ENCODE measurements at places on chromosomes 7 and 10.

- DNase-seq, result no peak
Measured at GRCh38 chr7:37318541-37318940, 130.1 kb downstream of the ELMO1 start.

GRCh38 chr10:31395695-31396094 lies 76.7 kb downstream of the ZEB1 start:
- no peak for DNase-seq

GRCh38 chr7:126211875-126212274 lies 1040.9 kb downstream of the GRM8 start:
- no peak for DNase-seq

DNA sequence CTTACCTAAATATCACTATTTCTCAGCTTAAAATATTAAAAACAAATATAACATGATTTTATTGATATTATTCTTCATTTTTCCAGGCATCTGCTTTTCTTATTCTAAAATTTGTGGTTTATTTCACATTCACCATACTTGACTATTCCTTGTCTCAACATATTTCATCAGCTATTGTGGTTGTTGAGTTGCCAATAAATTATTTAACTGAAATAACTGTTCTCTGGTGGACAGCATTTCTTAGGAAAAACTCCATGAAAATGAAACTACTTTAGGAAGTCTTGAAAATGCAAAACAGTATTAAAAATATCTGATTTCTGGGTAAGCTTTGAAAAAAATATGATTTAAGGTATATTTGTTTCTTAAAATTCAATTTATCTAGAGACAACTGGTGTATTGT lies 122.9 kb upstream of the SEMA3A start:
- no peak for DNase-seq

GRCh38 chr7:85516675-85517074 lies 329.8 kb upstream of the SEMA3D start:
- DNase-seq, result no peak

- DNase-seq, result no peak
Measured at GRCh38 chr10:112307358-112308124, 24.3 kb downstream of the TECTB start.

DNA sequence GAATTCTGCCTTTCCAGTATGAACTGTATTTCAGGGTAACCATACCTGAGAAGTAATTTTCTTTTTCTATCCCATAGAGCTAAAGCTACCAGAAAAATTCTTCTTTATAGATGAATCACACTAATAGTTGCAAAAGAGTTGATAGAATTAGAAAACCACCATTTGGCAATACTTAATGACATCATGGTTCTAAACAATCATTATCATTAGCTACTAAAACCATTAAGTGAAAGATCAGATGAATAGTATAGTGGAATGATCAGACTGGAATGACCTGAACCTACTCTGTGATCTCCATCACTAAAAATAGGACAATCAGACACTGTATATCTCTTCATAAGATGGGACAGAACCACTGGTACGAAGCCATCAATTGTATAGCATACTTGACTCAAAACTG lies 19.8 kb upstream of the ZC3HAV1L start:
- no peak for DNase-seq

DNA sequence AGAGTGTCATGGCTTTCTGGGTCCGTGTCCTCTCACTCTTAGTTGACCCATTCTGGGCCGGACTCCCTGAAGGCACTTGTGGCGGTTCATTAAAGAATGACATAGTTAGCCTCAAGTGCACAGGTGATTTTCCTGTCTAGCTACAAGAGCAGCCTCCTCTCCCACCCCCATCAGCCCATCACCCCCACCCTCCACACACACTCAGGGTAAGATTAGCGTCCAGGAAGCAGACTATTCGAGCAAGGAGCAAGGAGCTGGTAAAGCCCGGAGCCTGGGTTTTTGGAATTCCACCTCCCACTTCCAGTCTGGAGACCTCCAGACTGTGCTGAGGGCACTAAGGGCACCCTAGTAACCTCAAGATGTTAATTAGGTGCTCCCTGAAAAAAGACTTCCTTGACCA lies 39.5 kb downstream of the TACR2 start:
- no peak for DNase-seq

DNA sequence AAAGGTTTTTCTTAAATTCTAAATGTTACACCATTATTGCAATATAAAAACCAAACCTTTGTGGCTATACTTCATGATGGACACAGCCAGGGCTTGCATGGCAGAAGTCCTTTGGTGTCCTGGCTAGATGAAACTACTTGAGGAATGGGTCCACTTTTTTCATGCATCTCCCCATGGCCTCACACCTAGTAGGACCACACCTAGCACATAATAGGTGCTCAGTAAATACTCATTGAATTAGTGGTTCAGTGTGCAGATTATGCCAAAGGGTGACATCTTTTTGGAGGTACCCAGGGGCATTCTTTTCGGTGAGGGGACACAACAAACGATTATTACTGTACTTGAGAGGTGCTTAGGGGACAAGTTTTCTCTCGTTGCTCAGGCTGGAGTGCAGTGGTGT lies 20.7 kb upstream of the SRGN start:
- no peak for DNase-seq

DNA sequence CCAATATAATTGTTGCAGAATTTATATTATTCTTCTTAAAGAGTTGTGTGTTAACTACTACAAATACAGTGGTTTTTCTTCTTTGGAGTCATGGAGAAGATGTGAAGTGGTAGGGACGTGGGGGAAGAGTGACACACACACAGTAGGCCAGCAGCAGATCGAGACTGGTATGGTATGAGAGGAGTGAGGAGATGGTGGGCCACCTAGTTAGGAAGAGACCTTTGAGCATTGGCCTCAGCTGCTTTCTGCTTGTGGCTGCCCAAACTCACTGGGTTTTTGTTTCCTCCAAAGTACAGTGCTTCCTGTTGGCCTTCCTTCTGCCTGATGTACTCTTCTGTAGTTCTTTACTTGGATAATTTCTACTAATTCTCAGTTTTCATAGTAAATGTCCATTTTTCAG lies 14.6 kb downstream of the VCL start:
- DNase-seq, result no peak

DNA sequence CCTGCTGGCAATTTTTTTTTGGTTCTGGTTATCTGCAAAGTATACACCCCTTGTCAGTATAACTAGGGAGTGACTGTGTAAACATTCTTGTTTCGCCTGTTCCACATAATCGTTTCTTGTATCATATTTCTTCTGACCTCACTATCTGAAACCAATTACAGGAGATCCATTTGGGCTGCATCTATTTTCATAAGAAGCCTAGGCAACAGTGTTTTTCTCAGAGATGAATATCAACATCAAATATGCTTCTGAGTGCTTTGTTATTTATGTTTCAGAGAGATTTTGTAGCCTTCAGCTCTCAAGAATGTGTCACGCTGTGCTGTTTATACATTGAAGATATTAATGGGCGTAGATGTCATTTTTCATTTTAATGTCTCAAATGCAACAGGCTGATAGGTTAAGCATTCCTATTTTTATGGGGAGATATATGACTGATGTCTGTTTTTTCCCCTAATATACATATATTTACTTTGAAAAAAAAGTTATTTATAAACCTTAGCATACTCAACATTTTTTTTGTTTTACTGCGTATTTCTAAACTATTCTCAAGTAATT lies 115.5 kb downstream of the FOXP2 start:
- no peak for DNase-seq

GRCh38 chr10:132144086-132144485 lies 42.7 kb upstream of the DPYSL4 start:
- no peak for DNase-seq

GRCh38 chr7:130960208-130960988 lies 226.4 kb upstream of the KLF14 start:
- no peak for DNase-seq

Data from stimulated activated CD8-positive, alpha-beta memory T cell treated with anti-CD3 and anti-CD28 coated beads, Interleukin-2, amount 100 ng/mL, for 1 hour (primary cell).